ENCODE measurements at places on chromosomes 7 and 10.

- no peak for DNase-seq
These were observed 4.6 kb downstream of the SGMS1 start for GRCh38 chr10:50619166-50619565.

GRCh38 chr10:107064075-107064474 lies 100.4 kb downstream of the SORCS1 start:
- DNase-seq, result no peak

DNA sequence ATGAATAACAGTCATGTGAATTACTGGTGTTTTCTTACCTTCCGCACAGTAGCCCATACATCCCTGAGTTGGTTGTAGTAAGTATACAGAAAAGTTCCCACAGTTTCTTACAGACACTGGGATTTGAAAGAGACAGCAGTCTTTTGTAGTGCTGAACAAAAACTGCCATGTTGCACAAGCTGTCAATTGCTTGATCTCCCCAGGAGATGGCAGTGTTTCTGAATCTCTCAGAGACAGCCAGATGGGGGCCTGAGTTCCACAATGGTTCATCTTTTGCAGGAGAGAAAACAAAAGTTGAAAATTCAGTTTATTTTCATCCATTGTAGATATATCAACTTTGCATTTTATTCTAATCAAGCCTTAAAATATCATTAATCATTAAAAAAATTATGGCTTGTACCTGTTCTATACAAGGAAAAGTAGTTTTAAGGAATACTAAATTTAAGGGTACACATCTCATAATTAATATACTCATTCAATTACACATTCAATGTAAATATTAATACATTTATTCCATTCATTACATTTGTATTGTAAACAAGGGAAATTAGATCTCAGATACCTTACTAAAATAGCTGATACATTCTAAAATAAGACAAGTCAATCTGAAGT lies 14.5 kb downstream of the VWDE start:
- DNase-seq, result no peak

GRCh38 chr10:49655099-49655498 lies 24.4 kb upstream of the C10orf53 start:
- no peak for DNase-seq

Measured in stimulated activated CD4-positive, alpha-beta T cell treated with anti-CD3 and anti-CD28 coated beads, TNF-alpha, amount 100 ng/mL, for 1 hour (primary cell).